ENCODE measurements at places on chromosomes 16 and 17.

- DNase-seq = no peak
These were observed 53.5 kb downstream of the STX8 start for GRCh38 chr17:9522074-9522473.

GRCh38 chr17:58417300-58418092 lies at the start of gene RNF43:
Gene RNF43, minus strand, starts transcription at chr17:58417534. Its CDS starts 1,957 bp downstream, at chr17:58415577.
- peak; percentile 82 for DNase-seq

GRCh38 chr16:58197314-58198012 lies 443 bp downstream of the CSNK2A2 start:
- no peak for DNase-seq

- no peak for DNase-seq
These were observed 14.9 kb downstream of the SLC4A1 start for GRCh38 chr17:44253006-44253405.

DNA sequence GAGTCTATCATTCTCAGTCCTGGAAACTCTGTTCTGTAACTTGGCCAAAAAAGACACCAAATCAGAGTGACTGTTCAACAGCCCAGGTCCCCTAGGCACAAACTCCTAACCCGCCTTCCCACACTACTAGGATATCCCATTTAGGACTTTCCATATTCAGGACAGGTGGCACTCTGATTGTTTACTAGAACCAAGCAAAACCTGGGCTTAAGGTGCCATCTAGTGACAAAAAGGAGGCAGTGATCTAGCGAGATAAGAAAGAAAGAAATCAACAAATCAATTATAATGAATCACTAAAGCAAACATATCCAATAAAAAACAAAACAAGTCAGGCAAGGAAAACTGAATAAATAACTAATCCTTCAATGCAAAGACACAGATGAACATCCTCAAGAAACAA lies 203.9 kb downstream of the CEP112 start:
- no peak for DNase-seq

DNA sequence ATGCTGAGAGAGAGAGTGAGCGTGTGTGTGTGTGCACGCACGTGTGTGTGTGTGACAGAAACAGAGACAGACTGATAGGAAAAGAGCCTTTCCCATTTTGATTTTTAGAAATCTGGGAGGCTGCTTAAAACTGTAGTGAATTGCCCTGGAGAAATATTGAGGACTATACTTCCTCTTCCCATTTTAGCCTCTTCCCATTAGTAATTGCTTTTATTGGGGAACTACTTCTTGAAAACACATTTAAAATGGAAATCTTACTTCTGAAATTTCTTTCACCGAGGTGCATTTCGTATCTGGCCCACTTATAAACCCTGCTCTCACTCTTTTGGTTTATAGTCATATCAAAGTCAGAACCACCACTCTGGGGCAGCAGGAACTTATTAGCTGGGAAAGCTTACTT lies 47.1 kb downstream of the NUP93 start:
- no peak for DNase-seq

GRCh38 chr17:28228109-28228840 lies 90.7 kb upstream of the TMEM97 start:
- no peak for DNase-seq

DNA sequence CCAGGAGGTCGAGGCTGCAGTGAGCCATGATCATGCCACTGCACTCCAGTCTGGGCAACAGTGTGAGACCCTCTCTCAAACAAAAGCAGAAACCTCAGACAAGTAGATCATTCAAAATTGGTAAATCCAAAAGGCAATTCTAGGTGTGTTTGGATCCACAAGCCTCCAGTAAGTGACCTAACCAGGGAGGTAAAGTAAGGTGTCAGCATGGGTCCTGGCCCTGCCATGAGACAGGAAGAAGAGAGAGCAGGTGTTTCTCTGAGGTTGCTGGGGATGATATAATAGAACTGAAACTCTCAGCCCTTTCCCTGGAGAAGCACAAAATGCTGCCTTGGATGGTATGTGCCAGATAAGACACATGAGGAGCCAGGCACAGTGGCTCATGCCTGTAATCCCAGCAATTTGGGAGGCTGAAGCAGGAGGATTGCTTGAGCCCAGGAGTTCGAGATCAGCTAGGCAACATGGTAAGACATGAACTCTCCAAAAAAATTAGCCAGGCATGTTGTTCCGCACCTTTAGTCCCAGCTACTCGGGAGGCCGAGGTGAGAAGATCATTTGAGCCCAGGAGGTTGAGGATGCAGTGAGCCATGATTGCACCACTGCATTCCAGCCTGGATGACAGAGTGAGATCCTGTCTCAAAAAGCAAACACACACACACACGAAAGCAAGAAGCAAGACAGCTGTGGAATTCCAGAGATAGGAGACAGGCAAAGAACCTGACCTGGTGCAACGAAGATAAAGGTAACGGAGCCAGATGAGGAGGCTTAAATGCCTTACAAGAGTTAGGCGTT lies 6.5 kb downstream of the TM4SF5 start:
- DNase-seq = no peak

GRCh38 chr17:79218175-79218824 lies 143.7 kb downstream of the ENGASE start:
- no peak for DNase-seq

- DNase-seq = no peak
These were observed 174.6 kb downstream of the AATF start for GRCh38 chr17:37123386-37123785.

DNA sequence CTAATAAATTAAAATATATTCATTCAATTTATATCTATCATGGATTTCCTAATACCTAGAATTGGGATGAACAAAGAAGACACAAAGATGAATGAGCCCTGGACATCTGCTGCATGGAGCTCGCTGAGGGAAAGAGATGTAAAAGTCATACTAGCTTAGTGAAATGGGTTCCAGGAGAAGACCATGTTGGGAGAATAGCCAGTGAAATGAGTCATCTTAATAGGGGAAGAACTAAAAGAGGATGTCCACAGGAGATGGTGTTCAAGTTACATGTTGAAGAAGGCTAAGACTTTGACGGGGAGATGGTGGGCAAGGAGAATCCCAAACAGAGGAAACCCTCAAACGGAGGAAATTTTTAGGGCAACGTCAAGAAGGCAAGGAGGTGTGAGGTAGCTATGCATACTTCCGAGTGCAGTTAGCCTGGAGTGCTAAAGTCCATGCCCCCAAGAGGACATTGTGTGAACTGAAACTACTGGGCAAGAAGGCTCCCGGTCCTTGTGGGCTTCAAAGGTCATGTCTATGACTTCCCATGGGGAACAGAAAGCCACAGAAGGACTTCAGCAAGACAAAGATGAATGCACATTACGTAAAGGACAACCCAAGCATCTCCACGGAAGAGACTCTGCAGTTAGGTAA lies 220.5 kb upstream of the CDH11 start:
- DNase-seq = no peak

DNA sequence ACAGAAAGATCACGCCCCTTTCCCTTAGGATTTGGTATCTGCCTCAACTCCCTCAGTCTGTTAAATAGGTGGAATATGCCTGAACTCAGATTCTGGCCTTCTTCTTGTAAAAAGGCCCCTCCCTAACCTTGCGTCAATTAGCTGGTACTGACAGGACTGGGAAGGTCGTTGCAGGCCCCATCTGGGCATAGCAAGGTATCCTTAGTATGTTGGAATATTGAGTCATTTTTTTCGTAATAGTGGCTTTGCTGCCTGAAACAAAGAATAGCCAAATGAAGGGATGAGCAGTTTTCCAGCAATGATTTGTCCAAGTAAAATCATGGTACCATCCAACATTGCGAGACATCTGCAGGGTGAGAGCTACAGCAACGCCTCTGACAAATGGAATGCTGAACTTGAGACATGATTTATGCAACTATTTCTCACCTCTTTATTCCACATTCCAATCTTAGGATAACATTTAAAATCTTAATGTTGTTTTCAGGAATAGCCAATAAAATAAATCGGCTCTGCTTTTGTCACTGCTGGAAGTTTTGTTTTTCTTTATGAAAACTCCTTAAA lies 39.3 kb upstream of the BRD7 start:
- no peak for DNase-seq

DNA sequence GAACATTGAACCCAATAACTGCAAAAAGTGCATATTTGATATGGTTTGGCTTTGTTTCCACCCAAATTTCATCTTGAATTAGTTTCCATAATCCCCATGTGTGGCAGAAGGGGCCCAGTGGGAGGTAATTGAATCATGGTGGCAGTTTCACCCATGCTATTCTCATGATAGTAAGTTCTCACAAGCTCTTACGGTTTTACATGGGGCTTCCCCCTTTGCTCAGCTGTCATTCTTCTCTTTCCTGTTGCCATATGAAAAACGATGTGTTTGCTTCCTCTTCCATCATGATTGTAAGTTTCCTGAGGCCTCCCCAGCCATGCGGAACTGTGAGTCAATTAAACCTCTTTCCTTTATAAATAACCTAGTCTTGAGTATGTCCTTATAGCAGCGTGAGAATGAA lies 127.6 kb downstream of the CHD9NB start:
- DNase-seq = no peak

DNA sequence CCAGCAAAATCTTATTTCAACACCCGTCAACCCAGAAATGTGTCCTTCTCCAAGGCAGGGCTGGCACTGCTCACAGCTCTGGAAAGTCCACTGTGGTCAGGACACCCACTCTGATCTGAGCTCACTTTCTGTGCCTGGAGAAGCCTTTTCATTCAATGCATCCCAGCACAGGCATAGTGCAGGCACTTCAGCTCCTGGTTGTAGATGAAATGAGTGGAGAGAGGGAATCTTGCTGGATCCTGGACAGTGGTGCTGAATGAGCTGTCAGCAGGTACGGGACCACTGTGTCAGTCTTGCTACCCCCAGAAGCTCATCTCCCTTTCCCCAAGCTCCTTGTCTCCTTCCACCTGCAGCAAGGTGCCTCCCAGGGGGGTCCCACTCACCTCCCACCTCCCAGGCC lies 86.1 kb upstream of the SALL1 start:
- DNase-seq = no peak

DNA sequence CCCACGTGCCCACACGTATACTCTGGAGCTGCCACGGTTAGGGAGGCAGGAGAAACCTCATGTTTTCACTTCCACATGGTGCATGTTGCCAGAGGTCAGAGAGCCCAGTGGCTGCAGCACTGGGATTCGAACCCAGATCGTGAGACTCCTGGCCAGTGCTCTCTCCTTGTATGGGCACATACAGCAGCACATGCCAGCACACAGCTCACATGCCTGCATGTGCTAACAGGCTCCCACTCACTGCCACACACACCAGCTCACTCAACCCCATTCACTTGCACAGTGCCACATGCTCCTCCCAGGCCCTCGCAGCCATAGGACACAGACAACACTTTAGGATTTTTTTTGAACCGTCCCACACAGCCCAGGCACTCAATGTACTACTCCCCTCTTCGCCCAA lies 49.5 kb upstream of the MRPS23 start:
- DNase-seq = no peak
